ENCODE measurements at places on chromosomes 16 and 17.

- DNase-seq = no peak
Measured at GRCh38 chr16:86893506-86893905, 315.2 kb downstream of the FOXL1 start.

- DNase-seq = no peak
Measured at GRCh38 chr17:48444516-48445247, 14.7 kb upstream of the SKAP1 start.

DNA sequence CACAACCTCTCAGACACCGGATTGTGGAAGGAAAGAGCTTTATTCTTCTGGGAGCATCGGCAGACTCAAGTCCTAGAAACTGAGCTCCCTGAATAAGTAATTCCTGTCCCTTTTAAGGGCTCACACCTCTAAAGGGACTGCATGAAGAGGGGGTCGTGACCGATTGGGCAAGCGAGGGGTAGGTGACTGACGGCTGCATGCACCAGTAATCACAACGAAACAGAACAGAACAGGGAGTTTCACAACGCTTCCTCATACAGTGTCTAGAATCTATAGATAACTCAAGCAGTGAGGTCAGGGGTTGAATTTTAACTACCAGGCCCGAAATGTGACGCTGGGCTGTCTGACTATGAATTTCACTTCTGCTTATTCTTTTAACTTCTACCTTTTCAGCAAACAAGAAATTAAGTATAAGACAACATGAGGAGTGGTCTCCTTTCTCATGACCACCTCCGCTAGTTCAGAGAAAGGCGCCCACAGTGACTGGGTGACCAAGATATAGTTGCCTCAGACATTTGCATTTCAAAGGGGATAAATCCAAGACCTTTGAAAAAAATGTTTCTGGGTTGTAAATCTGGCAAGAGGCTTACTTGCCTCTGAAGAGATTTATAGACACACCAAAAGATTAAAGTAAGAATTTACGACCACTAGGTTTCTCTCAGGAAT lies 88.4 kb upstream of the ATF7IP2 start:
- no peak for DNase-seq

- DNase-seq = no peak
Measured at GRCh38 chr17:58947411-58947810, 159.3 kb downstream of the TRIM37 start.

DNA sequence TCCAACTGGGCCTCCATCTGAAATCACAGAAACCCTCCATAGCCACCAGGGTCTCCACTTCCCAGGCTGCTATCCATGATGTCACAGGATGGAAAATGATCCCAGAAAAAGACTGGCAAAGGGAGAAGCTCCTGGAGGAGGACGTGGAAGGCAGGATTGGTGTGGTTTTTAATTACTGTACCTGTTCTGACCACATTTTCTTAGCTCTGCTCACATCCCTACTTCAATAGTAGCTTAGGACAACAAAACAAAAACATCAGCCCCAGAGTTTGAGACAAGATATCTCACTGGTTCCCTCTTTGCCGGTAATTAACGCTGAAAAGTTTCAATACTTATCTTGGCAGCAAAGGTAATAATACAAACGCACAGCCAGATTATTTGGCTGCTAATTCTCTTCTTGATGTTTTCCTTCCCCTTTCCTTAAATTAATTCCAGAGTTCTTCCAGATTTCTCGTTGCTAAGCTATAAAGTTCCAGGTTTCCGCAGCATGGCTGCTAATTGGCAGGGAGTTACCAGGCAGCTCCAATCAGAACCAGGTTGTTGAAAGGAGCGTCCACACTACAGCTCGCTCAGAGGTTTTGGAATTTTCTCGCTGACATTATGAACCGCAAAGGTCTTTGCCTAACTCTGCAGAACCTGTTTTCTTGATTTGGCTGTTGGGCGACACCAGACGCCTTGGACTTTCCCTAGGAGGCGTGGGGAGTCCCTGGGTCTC lies 263.4 kb downstream of the MRTFB start:
- DNase-seq = no peak

- DNase-seq = no peak
Measured at GRCh38 chr16:6081320-6081976, 983.9 kb upstream of the EEF2KMT start.

DNA sequence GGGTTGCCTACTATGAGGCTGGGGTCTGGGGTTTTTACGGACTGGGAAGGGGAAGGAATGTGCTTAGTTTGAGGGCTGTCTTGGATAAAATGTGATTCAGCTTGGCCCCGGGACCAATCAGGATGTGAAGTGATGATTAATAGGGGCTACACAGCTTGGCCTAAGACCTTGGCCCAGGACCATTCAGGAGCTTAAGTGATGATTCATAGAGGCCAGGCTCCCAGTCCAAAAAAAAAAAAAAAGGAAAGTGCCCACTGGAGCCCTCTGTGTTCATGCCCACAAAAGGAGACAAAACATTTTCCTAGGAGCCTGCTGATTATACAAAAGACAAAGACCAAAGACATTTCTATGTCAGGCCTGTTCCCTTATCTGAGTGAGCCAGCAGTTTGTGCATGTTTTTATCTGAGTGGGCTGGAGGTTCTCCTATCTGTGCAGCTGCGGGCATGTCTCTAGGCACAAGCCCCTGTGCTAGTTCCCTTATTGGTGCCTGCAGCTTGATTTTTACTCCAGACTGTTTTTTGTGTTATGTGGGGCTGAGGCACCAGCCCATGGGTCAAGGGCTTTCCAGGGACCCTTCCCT lies 898.2 kb upstream of the GOT2 start:
- DNase-seq = no peak

DNA sequence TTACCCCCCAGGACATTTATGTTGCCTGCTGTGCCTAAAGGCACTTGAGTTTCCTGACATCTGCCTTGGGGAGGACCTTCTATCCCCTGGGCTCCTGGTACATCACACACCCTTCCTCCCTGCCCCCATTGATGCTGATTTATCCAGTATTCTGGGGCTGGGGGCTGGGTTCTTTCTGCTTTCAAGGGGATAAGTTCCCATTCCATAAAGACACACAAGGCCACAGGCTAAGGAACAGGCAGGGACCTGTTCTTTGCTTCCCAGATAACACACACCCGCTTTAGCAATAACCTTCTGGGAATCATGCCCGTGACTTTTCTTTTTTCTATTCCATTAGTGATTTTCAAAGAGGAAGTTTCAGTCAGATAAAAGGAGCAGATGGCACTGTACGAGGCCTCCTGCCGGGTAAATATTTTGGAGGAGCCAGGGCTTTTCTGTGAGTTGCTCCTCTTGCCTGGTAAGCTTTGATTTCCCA lies 30.6 kb downstream of the CHD9 start:
- no peak for DNase-seq

- DNase-seq = no peak
Measured at GRCh38 chr17:42472709-42473521, 14.2 kb downstream of the ATP6V0A1 start.

DNA sequence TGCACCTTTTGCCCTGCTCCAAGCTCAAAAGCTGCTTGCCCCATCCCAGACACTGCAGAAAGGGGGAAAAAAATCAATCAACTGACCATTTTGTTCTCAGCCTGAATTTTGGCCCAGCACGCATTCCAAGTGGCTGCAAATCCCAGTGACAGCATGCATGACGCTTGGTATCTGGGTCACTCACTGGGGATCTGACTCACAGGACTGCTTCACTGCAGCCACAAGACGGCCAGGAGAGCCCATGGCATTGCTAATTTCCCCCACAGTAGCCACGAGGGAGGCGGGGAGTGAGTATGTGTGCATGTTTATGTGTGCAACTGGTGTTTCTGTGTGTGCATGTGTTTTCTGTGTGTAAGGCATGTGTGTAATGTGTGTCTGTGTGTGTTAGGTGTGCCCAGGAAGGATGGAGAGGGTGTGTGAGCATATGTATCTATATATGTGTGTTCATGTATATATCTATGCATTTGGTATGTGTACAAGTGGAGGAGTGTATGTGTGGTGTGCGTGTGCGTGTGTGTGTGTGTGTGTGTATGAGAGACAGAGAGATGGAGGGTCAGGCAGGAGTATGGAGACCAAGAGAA lies 33.8 kb downstream of the SDK2 start:
- no peak for DNase-seq

- DNase-seq = no peak
Measured at GRCh38 chr17:16477255-16477654, 14.7 kb downstream of the LRRC75A start.

DNA sequence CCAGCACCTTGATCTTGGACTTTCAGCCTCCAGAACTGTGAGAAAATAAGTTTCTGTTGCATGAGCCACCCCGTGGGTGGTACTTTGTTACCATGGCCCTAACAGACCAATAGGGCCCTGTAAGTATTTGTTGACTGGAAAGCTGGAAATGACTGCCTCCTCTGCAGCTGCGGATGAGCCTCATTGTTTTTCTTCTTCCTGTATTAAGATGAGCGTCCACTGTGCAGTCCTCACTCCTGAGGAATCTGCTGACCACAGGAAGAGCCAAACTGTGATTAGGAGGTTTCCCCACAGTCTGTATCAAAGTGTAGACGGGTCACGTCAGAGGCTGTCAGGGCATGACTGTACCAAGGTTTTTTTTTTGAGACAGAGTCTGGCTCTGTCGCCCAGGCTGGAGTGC lies 12.2 kb upstream of the AKTIP start:
- no peak for DNase-seq

DNA sequence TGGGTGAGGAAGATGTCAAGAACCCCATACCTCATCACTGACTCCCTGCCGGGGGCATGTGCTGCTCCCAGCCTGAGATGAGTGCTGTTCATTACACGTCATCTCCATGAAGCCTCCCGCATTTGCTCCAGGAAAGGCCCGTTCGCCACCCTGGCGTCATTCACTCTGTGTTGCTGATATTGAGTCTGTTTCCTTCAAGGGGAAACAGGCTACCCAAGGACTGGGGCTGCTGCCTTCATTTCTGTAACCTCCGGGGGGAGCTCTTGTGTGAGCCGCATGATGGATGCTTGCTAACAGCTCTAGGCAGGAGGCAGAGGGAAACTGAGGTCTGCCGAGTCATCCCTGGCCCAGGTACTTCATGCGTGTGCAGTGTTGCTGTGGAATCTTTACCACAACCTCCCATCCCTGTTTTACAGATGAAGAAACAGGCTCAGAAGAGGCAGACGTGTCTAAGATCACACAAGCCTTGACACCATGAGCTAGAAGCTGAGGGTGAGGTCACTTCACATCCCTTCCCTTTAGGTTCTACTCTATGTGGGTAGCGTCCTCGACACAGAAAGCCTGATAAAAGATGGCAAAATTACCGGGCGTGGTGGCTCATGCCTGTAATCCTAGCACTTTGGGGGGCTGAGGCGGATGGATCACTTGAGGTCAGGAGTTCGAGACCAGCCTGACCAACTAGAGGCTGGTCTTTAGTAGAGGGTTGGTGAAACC lies 3.5 kb upstream of the ARMC5 start:
- no peak for DNase-seq

DNA sequence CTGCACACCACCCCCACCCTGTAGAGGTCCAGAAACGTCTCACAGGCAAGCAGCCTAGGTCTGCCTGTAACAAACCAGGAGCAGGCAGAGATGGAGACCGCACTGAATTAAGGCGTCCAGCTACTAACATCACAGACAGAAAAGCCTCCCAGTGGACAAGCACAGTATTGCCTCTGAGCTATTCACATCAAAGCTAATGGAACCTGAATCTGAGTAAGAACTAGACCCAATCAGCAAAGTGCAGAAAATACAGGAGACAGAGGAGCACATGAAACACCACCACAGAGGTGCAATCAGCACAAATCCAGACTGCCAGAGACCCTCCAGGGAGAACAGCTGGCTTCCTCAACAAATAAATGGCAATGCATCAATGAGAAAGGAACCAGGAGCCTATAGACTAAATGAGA lies 22.2 kb upstream of the PEMT start:
- DNase-seq = no peak

- DNase-seq = no peak
Measured at GRCh38 chr16:27316038-27316680, 2.4 kb downstream of the IL4R start.

GRCh38 chr16:78992001-78992400 lies 608.5 kb downstream of the MAF start:
- no peak for DNase-seq

GRCh38 chr16:60810250-60810649 lies 1226.0 kb downstream of the CDH8 start:
- no peak for DNase-seq

GRCh38 chr16:58503166-58503862 lies 3.4 kb downstream of the NDRG4 start:
- DNase-seq = no peak

DNA sequence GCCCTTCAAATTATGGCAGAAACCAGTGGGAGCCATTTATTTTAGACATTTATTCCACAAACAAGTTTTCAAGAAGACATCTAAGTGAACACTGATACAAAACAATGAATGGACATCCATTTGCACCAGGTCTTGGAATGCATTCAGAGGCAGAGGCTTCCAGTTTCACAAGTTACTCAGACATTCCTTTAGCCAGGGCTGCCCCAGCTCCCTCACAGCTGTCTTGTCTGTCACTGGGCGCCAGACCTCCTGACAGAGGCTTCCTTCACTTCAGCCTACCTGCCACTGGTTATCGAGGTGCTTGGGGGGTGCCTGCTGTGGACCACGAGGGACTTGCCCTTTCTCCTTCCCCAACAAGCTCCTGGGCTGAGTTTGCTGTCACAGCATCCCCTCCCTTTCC lies 19.2 kb downstream of the AQP8 start:
- no peak for DNase-seq

DNA sequence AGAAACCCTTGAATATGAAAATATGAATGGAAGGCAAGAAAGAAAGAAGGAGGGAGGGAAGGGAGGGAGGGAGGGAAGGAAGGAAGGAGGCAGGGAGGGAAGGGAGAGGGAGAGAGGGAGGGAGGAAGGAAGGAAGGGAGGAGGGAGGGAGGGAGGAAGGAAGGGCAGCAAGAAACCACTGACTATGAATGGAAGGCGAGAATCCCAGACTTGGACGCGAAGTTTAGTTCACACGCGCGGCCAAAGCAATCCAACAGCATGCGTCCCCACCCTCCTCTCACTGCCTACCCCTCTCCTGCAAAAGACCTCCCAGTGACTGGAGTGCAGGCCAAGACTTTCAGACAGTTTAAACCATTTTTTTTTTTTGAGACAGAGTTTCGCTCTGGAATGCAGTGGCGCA lies 7.9 kb upstream of the SMARCD2 start:
- no peak for DNase-seq

DNA sequence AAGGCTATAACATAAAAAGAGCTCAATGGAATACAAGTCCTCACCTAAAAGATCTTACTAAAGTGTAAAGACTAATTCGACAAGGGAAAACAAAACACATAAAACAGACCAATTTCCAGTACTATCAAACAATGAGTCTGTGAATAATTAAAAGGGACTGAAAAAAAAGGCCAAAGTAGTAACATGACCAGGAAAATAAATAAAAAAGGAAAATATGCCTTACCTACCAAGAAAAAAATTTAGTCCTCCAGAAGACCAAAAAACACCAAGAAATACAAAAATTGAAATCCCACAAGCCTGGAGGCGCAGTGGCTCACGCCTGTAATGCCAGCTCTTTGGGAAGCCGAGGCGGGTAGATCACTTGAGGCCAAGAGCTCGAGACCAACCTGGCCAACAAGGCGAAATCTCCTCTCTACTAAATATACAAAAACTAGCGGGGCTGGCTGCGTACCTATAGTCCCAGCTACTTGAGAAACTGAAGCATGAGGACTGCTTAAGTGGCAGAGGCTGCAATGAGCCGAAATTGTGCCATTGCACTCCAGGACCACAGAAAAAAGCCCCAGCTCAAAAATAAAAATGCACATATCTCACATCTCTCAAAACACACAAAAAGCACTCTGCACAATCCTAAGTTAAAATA lies 60.8 kb downstream of the TEX14 start:
- peak; percentile 9 for DNase-seq

- DNase-seq = no peak
Measured at GRCh38 chr17:52451294-52451861, 292.9 kb upstream of the CA10 start.

GRCh38 chr16:66502020-66502913 lies 47.7 kb downstream of the TK2 start:
- DNase-seq = no peak

GRCh38 chr16:86101137-86101896 lies 202.4 kb downstream of the IRF8 start:
- no peak for DNase-seq

All from stimulated activated CD8-positive, alpha-beta memory T cell treated with anti-CD3 and anti-CD28 coated beads, Interleukin-15, amount 100 ng/mL, for 1 hour (primary cell).